Omental fat pad (tissue), 4 donors: ENCODE measurements at places on chromosomes 12 and 14. TPM values are rescaled to one million over a fixed set of nuclear protein-coding genes. Genes with fewer than 3 reads are reported as not detected.

DNA sequence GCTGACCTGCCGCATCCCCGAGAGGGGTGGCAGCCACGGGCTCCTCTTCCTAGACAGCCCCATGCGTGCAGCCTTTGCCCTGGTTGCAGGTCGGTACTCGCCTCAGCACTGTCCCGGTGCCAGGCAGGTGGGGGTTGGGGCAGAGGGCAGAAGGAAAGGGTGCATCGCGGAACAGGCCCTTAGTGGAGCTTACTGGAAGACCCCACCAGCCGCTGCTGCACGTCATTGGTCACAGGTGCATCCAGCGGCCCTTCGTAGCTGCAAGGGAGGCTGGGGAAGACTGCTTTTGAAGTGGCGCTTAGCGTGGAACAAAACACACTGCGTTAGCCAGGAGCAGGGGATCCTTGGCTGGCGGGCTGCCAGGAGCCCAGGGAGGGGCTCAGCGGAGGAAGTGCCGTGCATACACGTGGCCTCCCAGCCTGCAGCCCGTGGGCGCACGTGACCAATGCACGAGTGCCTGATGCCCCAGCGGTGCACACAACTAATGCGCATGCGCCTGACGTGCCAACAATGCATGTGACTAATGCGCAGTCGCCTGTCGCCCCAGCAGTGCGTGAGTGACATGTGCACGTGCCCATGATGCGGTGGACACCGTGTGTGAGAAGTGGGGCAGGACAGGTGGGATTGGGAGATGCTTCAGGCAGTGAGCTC, 5.0 kb upstream of the EP400 start:
- DNase-seq, result no peak

PMCH gene
- not detected for total RNA-seq

GRCh38 chr14:105087308-105087962, 22.2 kb upstream of the GPR132 start:
- DNase-seq, result no peak

- DNase-seq, result no peak
Measured at GRCh38 chr12:100058482-100059029, 73.8 kb upstream of the ANKS1B start.

GRCh38 chr12:67035121-67035520, 234.0 kb upstream of the CAND1 start:
- DNase-seq, result no peak

ENDOU gene
- 2.2 TPM for total RNA-seq

DNA sequence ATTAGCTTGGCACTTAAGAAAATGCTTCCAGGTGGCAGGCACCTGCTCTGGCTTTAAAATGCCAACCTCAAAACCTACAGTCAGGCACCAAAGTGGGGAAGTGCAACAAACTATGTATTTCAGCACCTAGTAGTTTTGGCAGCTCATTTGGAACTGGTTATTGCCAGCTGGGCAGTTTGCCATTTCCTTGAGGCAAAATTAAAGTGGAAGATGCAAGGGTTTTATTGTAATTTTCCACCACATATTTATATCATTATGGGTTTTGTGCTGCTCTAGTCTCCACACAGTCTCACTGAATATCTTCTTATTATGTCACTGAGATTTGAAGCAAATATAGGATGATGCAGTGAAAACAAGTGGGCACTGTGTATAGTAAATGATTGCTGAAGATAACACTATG, 117.0 kb downstream of the PRKD1 start:
- no peak for DNase-seq

DNA sequence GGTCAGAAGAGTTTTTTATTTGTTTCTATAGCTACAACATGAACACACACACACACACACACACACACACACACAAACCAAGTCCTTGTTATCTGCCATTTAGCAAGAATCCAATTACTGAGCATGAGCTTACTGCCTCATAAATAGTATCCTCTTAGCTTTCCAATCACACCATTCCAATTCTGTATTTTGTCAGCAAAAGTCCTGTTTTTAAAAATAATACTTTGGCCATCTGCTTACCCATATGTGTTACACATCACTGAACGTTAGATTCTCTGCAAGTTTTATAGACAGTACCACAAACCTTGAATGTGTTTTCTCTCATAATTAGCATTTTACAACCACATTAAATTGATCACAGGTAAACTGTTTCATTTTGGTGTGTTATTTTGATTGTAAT, 1905.4 kb upstream of the FLRT2 start:
- no peak for DNase-seq

DNA sequence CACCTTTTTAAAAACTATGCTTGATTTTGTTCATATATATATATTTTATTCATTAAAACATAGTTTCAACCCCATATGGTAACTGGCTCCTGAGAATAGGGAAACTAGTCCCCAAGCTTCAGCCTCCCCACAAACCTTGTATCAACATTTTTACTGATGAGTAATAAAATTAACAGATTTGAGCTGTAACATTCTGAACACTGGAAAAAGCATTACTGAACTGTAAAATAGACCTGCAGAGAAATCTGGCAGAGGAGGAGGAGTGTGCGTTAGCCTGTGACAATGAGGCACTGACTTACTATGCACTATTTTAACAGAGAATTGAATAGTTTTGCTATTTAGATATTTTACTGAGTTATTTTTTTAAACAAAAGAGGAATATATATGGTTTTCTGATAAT, 43.1 kb downstream of the FRS2 start:
- no peak for DNase-seq

DNA sequence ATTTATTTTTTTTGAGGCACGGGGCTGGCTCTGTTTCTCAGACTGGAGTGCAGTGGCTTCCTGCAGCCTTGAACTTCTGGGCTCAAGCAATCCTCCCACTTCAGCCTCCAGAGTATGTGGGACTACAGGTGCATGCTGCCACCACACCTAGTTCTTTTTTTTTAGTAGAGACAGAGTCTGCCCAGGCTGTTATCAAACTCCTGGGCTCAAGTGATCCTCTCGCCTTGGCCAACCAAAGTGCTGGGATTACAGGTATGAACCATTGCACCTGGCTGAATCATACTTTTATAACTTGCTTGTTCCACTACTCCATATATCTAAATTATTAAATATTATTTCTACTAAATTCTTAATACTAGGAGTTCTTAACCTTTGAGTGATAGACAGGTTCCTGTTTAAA, 111.6 kb downstream of the BTG1 start:
- no peak for DNase-seq

GRCh38 chr14:103705118-103705503, 10.1 kb downstream of the XRCC3 start:
- no peak for DNase-seq

DNA sequence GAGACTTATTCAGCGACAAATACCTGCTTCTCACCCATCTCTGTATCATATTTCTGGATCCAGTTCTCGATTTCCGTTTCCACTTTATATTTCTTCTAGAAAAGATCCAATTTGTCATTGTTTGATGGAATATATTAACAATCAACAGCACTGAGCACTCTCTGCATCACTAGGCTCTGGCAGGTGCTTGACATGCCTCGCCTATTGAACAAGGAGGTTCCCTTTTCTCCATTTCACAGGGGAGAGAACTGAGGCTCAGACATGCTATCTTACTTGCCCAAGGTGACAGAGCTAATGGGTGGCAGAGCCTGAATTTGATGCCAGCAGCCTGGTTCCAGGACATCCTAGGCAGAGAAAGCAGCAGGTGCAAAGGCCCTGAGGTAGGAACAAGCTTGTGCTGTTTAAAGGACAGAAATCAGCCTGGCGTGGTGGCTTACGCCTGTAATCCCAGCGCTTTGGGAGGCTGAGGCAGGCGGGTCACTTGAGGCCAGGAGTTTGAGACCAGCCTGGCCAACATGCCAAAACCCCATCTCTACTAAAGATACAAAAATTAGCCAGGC, 12.1 kb downstream of the RITA1 start:
- no peak for DNase-seq

PSMC6 gene
- total RNA-seq, result 67.7 TPM

CEP128 gene
- 4.6 TPM for total RNA-seq

DNA sequence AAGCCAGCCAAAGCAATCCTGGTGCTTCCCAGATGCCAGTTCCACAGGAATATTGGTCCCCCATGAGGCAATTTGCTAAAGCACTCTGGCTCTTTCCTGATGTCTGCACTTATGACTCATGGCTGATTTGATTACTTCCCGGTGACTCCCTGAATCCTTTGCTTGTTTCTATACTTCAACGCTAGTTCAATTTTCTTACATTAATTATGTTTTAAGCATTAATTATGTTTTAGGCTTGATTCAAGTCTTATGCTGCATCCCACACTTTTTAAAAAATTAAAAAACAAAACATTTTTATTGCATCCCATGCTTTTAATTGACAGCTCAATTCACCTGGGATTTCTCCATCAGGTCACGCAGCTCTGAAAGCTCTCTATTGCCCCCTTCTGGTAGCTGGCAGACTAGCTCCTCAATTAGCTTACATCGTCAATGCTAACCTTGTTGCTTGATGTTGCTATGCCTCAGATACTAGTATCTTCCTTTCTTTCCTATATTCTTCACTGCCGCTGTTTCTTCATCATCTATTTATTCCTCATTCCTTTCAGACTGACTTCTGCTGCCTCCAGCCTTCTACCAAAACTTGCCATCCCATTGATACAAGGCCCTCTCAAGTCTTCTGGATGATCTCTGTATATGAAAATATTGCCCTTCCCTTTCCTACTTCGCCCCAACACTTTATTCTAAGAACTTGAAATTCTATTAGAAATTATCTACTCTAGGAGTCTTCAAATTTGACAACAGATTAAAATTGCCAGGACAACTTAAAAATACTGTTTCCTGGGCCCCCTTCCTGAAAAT, 32.0 kb downstream of the TSHR start:
- peak; percentile 50 for DNase-seq

- DNase-seq, result no peak
Measured at GRCh38 chr12:46298261-46298660, 29.4 kb upstream of the SLC38A1 start.

- DNase-seq, result no peak
Measured at GRCh38 chr12:111218499-111218898, 150.4 kb downstream of the PHETA1 start.

GRCh38 chr14:101072531-101072930, 169.0 kb upstream of the RTL1 start:
- DNase-seq, result peak; percentile 9

GRCh38 chr12:17132336-17132735, 526.4 kb upstream of the LMO3 start:
- no peak for DNase-seq

KRT78 gene
- 1.9 TPM for total RNA-seq

DNA sequence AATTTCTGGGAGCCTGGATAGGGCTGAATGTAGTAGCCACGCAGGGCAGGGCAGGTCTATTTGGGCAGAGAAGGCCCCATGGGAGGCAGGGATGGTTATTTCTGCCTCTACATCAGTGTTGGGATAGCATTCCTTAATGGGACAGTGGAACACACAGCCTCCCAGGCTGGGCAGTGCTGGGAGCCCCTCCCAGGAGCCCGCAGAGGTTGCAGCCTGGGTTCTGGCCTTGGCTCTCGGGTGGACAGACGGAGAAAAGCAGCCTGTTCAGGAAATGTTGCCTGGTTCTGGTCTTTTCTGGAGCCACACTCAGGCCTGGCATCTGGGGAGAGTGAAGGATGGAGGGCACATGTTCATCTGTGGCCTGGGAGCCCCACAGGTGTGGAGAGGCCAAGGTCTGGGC, 479 bp upstream of the NOS1 start:
- DNase-seq, result no peak

TAS2R46 gene
- total RNA-seq, result 3.0 TPM

DNA sequence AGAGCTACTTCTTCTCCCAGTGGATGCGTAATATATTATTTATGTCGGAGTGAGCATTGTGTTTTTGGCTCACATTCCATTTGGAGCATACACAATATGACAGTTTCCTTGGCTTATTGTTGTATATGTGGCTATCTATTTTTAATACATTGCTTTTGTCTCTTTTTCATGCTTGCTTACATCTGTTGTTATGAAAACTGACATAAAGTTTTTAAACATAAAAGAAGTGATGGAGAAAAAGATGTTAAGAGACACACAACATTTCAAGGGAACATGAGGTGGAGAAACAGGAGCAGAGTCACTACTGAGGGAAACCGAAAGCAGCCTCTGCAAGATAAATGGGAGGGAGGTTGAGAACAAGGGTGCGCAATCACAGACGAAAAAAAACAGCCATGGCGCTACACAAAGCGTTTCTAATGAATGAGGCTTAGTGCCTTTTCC, 228.4 kb upstream of the NPAS3 start:
- no peak for DNase-seq

- no peak for DNase-seq
Measured at GRCh38 chr12:50375802-50376201, 20.6 kb downstream of the FAM186A start.

GRCh38 chr14:64703395-64704142, 655 bp upstream of the PLEKHG3 start:
- no peak for DNase-seq

DNA sequence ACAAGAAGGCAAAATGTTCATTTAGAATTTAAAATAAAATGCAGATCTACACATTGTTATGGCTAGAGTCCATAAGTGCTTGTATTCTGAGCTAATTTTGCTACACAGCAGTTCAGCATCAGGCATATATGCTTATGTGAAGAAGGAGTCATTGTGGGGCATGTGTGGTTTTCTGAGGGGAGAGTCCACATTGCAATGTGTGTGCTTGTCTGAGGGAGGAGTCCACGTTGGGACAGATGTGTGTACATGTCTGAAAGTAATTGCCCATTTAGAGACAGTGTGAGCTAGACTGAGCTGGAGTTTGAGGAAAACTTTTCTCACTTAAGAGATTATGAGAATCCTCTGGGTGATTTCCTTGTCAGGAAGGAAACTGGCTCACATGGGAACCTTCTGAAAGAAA, 767.9 kb downstream of the TMEM121 start:
- no peak for DNase-seq

DNA sequence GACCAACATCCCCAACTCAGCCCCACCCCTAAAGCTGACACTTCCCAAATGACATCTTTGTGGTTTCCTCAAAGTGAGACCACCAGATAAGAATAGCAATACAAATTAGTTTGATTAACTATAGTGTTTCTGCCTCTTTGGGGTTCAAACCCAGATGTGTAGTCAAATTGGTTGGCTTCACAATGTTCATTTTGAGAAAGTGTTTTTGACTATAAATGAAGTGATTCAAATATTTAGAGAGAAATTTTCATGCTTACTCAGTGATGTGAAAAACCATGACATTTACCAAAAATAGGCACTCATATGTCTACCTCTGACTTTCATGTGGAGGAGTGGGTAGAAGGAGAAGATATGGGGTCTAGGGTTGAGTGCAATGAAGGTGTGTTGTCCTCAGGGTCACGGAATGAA, 218.4 kb downstream of the BCAT1 start:
- no peak for DNase-seq

C12orf57 gene
- total RNA-seq, result 280 TPM

- DNase-seq, result no peak
Measured at GRCh38 chr12:103011974-103012763, 54.7 kb downstream of the ASCL1 start.

- no peak for DNase-seq
Measured at GRCh38 chr12:45557016-45557415, 172.5 kb upstream of the ARID2 start.

DNA sequence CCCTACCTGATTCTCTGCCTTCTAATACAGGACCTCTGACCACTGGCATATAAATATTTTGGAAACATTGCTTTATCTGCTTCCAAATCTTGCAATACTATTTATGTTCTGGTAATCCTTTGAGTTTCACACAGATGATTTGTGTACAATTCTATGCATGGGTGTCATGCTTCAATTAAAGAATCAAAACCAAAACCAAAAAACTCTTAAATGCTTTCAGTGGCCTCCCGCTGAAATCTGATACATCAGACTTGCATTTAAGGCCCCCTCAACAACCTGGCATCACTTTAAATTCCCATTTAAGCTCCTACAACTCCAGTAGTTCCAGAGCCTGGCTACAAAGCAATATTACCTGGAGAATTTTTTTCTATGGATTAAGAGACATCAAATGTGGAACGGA, 221.7 kb upstream of the NAV3 start:
- DNase-seq, result no peak
